ENCODE measurements at places on chromosomes 6 and 20.

GRCh38 chr20:57395111-57395966 lies 4.1 kb downstream of the RBM38 start:
- DNase-seq: no peak

DNA sequence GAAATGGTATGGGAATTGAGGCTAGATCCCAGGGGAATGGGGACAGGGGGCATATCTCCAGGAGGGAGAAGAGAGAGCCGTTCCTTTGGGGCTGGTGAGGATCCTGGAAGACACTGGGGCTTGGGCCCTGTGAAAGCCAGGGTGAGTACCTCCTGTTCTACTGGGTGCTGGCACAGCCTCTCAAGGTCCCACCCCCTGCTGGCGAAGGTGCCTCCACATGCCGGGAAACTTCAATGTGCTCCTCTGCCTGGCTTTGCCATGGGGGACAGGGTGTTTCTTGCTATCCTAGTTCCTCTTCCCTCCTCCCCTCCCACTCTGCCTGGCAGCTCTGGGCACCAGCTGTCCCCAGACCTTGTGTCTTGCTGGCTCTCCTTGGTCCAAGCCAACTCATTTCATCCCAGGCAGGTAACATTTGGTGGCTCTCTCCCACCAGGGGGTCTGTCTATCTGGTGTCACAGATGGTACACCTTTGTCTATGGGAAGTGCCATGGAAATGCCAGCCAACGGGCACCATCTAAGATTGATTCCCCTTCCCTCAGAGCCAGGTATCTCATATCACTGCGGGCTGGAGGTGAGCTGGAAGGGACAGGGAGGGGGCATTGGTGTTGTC lies 56.8 kb downstream of the MDGA1 start:
- DNase-seq: no peak

- no peak for DNase-seq
Observed at GRCh38 chr6:46407246-46407645, 84.0 kb downstream of the RCAN2 start.

- DNase-seq: no peak
Observed at GRCh38 chr6:43219814-43220213, 9.5 kb downstream of the DNPH1 start.

DNA sequence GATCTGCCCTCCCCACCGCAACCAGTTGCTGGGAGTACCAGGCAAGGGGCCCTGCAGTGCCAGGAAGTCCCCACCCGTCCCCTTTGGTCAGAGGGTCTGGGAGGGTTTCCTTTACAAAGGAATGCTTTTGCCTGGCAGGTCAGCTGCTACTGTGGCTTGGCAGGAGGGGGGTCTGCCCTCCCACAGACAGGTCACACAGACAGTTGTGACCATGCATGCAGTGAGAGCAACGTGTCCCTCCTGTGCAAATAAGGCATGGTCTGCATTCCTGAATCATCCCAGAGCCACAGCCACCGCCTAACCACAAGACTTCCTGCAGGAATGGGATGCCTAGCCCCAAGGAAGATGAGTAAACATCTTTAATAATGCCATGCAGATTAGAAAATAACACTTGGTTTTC lies 439 bp upstream of the F13A1 start:
- no peak for DNase-seq
